Subcutaneous preadipocyte (primary cell): ENCODE measurements at places on chromosomes 7 and 10. TPM values are rescaled to one million over a fixed set of nuclear protein-coding genes. Genes with fewer than 3 reads are reported as not detected.

DYNC1I1 gene
- 0.73 and 1.6 TPM in 2 replicates for total RNA-seq

SLC26A5 gene
- not detected in 2 replicates for total RNA-seq

SPDYE11 gene
- total RNA-seq, result not detected in 2 replicates

CHCHD1 gene
- total RNA-seq, result 19.7 and 19.8 TPM in 2 replicates

ADCYAP1R1 gene
- total RNA-seq, result 3.1 and 9.6 TPM in 2 replicates

ANKRD30A gene
- not detected in 2 replicates for total RNA-seq

CALML3 gene
- total RNA-seq, result not detected in 2 replicates

NSUN6 gene
- 5.5 and 10.0 TPM in 2 replicates for total RNA-seq

XPNPEP1 gene
- 104 and 139 TPM in 2 replicates for total RNA-seq

ZNF138 gene
- total RNA-seq, result 7.2 and 7.7 TPM in 2 replicates

FMC1 gene
- total RNA-seq, result 6.8 and 13.2 TPM in 2 replicates

HGF gene
- total RNA-seq, result 345 and 402 TPM in 2 replicates

INA gene
- total RNA-seq, result 0.37 and 1.2 TPM in 2 replicates

DRGX gene
- not detected in 2 replicates for total RNA-seq

PDZD7 gene
- total RNA-seq, result 0.37 and 0.98 TPM in 2 replicates

ZPBP gene
- total RNA-seq, result not detected in 2 replicates

CCDC126 gene
- total RNA-seq, result 5.1 and 7.0 TPM in 2 replicates

TAS2R41 gene
- total RNA-seq, result not detected in 2 replicates

HOXA6 gene
- 7.8 and 8.8 TPM in 2 replicates for total RNA-seq

GHRHR gene
- not detected in 2 replicates for total RNA-seq

NPFFR1 gene
- total RNA-seq, result not detected in 2 replicates

TSC22D4 gene
- 27.9 and 45.0 TPM in 2 replicates for total RNA-seq

CCDC172 gene
- total RNA-seq, result not detected in 2 replicates

JAZF1 gene
- 4.9 and 7.0 TPM in 2 replicates for total RNA-seq

KLLN gene
- total RNA-seq, result 0.73 and 0.78 TPM in 2 replicates

TCERG1L gene
- not detected in 2 replicates for total RNA-seq

NUTM2B gene
- total RNA-seq, result 0.20 and 0.73 TPM in 2 replicates

AS3MT gene
- 1.2 and 1.8 TPM in 2 replicates for total RNA-seq

CTNNA3 gene
- under 0.01 TPM in 1 of 2 replicates, not detected in the other for total RNA-seq

ICA1 gene
- 0.39 and 0.73 TPM in 2 replicates for total RNA-seq

PPP1R9A gene
- total RNA-seq, result under 0.01 and 0.39 TPM in 2 replicates

ECD gene
- total RNA-seq, result 29.4 and 34.8 TPM in 2 replicates

GLCCI1 gene
- 3.1 and 6.2 TPM in 2 replicates for total RNA-seq

MASTL gene
- total RNA-seq, result 14.7 and 22.7 TPM in 2 replicates

SPDYE9 gene
- total RNA-seq, result not detected in 2 replicates

ARHGAP22 gene
- 76.1 and 87.6 TPM in 2 replicates for total RNA-seq

LBX1 gene
- total RNA-seq, result not detected in 2 replicates

TCF7L2 gene
- total RNA-seq, result 5.5 and 10.8 TPM in 2 replicates

BMI1 gene
- 47.0 and 60.4 TPM in 2 replicates for total RNA-seq

PLAU gene
- total RNA-seq, result 26.8 and 63.9 TPM in 2 replicates

URGCP gene
- total RNA-seq, result 23.1 and 26.4 TPM in 2 replicates

ADRB1 gene
- not detected in 2 replicates for total RNA-seq

VSTM4 gene
- total RNA-seq, result 4.0 and 4.1 TPM in 2 replicates

UCMA gene
- not detected in 2 replicates for total RNA-seq

ASIC3 gene
- 0.20 and 0.37 TPM in 2 replicates for total RNA-seq

LRIT2 gene
- not detected in 2 replicates for total RNA-seq
